ENCODE measurements at places on chromosomes 7 and 10.

DNA sequence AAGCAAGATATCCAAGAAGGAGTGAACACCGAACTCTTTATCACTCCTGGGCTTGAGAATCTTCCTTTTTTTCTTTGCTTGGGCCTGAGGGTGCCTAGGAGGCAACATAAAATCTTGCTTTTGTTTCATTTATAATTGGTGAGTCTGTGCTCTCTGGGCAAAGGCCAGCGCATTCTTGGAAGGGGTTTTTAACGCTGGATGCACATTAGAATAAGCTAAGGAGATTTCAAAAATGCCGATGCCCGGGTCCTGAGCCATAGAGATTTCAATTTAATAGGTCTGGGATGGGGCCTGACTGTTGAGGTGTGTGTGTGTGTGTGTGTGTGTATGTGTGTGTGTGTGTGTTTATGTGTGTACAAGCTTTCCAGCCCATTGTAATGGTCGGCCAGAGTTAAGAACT, 62.0 kb upstream of the SORCS3 start:
- no peak for DNase-seq

- no peak for DNase-seq
Measured at GRCh38 chr10:102324061-102324460, 71.4 kb upstream of the NFKB2 start.

DNA sequence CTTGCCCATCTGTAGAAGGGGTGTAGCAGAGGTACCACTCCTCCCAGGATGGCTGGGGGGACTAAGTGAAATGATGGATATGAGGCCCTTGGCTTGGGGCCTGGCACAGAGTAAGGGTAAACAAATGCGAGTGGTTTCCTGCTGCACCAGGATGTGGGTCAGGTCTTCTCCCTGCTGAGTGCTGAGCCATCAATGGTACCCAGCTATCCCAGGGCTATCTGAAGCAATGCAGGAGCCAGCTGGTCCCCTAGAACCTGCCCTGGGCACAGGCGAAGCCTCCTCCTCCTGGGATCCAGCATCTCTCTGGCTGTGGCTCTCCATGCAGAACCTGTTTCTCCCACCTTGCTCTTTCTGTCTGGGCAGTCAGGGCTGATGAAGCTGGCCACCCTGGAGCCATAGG, 20.9 kb upstream of the GOLGA7B start:
- no peak for DNase-seq

- DNase-seq = no peak
Measured at GRCh38 chr7:116441534-116441933, 58.0 kb upstream of the CAV2 start.

GRCh38 chr10:79070081-79070605, 1.4 kb downstream of the ZMIZ1 start:
- no peak for DNase-seq

DNA sequence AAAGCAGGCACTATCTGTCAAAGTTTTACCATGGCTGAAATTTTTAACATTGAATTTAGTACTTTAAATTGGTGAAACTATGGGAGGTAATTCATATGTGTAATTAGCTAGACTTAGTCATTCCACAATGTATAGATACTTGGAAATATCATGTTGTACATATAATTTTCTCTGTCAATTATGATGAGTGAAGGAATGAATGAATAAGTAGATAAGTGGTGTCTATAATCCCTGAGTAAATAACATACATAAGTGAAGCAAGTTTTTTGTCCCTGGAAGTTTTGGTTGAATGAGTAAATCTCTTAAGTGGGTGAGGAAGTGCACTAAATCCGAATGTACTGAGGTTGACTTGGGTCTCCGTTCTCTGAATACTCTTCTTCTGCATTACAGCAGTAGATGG, 201.0 kb downstream of the CSTF2T start:
- no peak for DNase-seq

DNA sequence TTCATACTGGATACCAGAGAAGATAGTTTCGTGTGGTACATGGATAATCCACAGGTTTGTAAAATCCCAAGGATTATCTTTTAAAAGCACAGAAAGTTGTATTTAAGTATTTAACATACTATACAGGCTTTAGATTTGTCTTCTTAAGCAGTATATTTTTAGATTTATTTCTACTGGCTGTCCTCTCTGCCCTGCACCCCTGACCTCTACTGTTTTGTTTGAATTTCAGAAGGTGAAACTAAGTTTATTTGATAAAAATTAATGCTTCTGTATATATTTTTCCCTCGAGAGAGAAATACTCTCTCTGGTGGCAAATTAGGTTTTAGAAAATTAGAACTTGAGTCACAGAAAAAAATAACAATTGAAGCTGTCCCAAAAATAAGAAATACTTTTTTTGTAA, 18.8 kb downstream of the PLEKHA1 start:
- no peak for DNase-seq

DNA sequence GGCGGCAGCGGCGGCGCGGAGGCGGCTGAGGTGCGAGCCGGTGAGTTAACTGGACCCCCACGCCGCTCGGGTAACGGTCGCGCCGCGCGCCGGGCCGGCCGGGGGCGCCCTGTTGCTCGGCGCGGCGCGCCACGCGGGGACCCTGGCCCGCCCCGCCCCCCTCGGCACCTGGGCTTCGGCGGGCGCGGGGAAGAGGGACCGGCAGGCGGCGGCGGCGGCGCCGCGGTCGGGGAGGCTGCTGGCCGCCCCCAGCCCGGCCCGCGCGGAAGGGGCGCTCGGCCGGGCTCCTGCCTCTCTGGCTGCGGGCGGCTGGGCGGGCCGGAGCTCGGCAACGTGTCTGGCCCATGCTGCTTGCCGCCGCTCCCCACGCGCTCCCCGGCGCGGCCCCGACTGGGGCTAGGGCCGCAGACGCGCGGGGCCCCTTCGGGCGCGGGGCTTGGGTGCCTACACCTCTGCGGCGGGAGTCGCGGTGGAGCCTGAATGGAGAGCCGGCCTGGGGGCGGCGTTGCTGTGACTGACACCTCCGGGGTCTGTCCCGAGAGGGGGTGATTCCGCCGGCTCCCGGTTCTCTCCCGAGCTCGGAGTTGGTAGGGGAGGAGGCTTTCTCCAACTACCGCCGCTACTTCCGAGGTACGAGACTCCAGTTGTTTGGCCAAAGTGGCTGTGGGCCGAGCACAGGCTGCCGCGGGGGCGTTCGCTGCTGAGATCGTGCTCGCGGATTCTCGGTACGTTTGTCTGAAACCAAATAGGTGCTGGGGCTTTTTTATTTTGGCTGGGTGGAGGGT, 494 bp downstream of the PALS2 start:
- no peak for DNase-seq

DNA sequence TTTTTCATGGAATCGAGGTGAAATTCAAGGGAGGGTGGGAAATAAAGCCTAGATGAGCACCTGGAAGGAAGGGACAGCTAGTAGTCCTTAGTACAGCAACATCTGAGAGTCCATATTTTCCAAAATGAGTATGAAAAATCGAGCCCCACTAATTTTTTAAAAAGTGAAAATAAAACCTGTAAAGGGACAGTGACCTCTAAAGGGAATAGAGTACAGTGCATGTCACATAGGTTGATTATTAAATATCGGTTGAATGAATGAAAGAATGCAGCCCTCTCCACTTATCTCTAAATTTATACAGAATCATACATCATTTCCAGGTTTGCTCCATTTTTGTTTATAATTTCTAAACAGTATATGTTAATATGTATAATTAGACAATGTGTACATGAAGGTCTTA, 1088.5 kb upstream of the GHITM start:
- no peak for DNase-seq

DNA sequence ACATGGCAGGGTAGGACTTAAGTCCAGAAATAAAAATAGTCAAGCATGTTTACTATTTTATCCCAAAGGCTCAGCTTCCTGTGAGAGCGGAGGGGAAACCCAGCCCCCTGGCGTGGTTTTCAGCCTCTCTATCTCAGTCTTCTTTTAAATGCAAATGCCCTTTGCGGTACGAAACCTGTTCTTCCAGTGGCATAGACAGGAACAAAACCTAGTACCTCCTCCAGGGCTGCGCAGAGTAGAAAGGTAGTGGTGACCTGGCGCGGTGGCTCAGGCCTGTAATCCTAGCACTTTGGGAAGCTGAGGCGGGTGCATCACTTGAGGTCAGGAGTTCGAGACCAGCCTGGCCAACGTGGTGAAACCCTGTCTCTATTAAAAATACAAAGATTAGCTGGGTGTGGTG, 181.3 kb upstream of the FOXK1 start:
- no peak for DNase-seq

DNA sequence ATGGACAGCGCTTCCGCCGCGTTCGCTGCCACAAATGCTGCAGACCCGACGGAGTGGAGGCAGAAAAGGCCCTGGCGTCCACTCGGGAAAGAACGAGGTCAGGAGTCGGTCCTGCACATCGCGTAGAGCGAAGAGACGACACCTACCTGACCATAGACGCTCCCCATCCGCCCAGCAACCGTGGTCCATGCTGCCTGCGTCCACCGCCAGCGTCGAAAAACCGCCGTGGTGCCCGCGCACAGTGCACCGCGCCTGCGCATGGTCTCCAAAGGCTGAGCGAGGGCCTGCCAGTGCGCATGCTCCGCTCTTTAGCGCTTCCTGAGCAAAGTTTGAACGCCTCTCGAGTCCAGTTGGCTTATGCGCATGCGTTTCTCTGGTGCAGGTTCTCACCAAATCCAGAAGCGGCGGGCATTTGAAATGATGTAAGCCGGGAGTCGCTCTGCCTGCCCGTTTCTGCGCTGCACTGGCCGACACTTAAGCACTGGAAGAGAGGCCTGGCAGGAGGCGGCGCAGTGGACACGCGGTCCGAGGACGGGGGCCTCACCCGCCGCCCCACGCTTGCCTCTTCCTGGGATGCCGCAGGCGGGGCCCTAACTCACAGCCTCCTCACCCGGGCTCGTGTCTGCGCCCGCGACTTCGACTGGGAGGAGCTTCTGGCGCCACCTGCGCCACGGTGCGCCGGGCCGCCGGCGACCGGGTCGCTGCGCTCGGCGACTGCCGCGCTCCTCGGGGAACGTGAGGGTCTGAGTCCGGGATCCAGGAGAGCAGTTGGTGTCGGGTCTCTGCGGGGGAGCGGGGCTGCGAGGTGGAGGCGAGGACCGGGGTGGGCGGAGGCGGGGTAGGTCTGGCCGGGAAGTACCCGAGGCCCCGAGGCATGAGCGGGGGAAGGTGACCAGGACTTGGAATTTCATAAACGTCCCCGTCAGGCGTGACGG, at the start of gene FAM24B:
TSS of gene FAM24B (minus strand) at position 243 of the 935 bp plus-strand sequence. CDS start 29,066 bp downstream, outside the sequence.
- peak; percentile 92 for DNase-seq

- no peak for DNase-seq
Measured at GRCh38 chr7:138907201-138907847, 73.9 kb downstream of the KIAA1549 start.

DNA sequence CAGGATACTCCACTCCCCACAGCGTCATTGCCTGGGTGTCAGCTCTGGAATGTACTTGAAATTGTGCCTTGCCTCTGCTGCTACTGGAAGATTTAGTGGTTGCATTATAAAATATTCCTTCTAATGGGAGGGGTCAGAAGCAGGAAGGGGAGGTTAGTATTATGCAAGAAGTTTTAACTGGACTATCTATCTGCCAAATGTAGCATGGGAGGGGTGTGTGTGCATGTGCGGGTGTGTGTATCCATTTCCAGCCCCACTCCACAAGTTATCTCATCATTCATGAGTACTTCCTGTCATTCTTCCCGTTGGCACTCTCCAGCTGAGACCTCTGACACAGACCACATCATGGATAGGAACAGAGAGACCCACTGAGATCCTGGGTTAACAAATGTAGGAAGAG, 13.4 kb downstream of the MBL2 start:
- no peak for DNase-seq

Measured in T follicular helper cell (primary cell).